Brain pericyte (primary cell): ENCODE measurements at places on chromosomes 2 and 18.

- no peak for DNase-seq
Observed at GRCh38 chr2:227696990-227697679, 20.7 kb downstream of the SLC19A3 start.

DNA sequence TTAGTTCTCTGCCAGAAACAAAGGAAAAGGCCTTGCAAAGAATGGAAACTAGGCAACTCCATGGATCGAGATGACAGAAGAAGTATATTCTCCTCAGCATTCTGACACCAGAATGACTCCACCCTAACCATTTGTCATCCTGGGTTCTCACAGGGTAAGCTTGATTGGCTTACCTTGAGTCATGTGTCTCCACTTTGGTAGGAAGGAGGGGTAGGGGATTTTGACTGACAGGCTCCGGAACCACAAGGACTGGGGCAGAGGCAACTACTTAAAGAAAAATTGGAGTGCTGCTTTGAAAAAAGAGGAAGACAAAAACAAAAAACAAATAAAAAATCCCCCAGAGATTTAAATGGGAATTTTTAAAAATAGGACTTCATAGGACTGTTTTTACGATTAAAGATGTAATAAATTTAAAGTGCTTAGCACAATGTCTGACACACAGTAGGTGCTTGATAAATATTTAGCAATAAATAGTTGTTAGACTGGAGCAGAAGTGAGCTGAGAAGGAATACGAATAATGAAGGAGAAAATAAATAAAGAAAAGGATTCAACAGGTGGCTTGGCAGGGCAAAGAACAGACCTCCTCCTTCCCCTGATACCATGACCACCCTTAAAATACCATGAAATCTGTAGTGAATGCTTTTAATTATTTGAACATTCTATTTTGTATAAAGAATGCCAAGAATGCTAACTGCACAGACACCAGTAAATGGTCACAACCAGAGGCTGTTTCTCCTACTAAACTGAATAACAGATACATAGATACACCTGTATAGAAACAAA lies 230.2 kb downstream of the CDCA7 start:
- no peak for DNase-seq

DNA sequence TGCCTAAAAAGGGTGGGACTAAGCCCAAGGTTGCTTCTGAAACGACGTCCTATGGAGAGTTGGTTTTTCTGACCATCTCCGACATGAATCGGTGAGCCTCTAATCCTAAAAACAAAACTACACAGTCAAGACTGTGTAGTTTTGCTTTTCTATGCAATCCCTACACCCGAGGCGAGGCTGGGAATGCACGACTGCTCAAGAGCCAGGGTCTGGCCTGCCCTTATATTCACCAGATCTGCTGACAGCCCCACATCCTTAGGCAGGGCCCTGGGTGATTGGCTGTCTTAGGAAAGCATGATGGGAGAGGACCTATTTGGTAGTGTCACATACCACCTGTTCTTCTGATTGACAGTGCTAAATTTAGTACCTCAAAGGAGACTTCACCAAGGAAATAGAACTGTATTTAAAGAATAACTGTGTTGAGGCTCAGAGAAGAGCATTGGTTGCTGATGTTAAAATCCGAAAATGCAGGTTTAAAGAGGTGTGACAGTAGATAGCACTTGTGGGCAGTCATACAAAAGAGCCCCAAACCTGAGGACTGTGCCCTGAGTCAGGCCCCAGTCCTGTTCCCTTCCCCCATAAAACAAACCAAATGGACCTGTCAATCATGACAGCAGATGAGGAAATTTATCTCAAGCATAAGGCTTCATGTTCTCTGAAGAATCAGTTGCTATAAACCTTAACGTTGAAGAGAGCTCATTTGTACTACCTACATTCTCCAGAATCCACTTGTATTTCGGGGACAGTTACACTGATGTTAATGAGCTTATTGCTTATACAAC lies at the start of gene TTN:
TSS of gene TTN (minus strand) at position 197 of the 782 bp plus-strand sequence. CDS start 2,781 bp downstream, outside the sequence.
- no peak for DNase-seq

- DNase-seq: no peak
Observed at GRCh38 chr18:12556946-12557806, 100.7 kb downstream of the SPIRE1 start.

GRCh38 chr2:11835403-11835802 lies 89.0 kb downstream of the LPIN1 start:
- DNase-seq: no peak

GRCh38 chr18:402129-402528 lies 98.4 kb downstream of the COLEC12 start:
- DNase-seq: no peak

DNA sequence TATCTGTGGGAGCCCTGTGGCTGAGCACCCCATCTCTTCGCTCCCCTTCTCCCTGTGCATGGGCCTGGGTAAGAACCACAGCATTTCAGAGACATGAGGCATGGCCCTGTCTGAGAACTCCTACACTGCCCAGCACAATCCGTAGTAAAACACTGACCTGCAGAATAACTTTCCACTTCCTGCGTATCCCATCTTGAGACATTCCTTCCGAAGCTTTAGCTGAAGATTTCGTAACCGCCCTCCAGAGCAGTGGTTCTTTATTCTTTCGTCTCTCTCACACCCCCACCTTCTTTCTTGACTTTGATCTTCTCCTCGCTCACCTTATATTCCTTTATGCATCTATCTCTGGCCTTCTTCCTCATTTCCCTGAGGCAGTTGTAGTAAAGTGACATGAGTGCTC lies 381.1 kb downstream of the HRH4 start:
- no peak for DNase-seq

- DNase-seq: no peak
Observed at GRCh38 chr2:41877114-41877678, 170.6 kb upstream of the PKDCC start.

- DNase-seq: no peak
Observed at GRCh38 chr2:171554991-171555615, 32.8 kb downstream of the CYBRD1 start.

DNA sequence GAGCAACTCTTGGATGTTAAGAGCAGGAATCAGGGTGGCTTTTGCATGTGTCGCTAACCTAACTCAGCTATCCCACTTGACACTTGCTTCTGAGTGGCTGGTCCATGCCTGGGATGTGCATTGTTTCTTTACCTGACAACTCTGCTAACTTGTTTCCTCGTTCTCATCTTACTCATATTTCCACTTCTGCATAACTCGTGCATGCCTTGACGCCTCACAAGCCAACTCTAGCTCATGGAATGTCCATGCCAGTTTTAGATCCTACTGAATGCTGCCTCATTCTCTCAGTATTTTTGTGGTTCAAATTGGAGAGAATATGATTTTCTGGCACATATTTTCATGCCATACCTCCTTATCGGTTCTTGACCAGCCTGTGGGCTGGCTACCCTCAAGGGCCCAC lies 52.5 kb downstream of the CDCA7 start:
- DNase-seq: no peak

DNA sequence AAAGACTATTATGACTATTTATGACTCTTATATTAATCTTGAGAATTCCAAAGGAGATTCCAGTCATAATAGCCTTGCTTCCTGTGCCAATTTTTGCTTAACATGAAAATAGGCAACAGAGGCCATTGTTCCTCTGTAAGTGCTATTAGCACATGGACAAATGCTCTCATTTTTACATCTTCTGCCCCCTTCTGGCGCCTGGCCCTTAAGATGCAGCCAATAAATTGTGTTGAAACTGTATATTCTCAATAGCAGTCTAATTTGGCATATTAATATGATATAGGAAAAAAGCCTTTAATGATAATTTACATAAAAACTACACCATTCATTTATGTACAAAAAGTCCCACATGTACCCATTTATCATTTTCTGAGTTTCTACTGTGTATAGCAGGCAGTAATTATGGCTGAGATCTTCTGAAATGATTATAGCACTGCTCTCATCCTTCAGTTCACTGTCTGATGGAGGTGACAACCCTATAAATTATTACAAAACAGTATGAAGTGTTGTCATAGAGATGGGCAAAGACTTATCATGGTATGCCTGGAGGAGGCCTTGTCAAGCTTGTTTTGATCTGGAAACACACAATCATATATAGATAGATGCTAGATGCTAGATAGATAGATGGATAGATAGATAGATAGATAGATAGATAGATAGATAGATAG lies 613.3 kb downstream of the TSN start:
- no peak for DNase-seq

DNA sequence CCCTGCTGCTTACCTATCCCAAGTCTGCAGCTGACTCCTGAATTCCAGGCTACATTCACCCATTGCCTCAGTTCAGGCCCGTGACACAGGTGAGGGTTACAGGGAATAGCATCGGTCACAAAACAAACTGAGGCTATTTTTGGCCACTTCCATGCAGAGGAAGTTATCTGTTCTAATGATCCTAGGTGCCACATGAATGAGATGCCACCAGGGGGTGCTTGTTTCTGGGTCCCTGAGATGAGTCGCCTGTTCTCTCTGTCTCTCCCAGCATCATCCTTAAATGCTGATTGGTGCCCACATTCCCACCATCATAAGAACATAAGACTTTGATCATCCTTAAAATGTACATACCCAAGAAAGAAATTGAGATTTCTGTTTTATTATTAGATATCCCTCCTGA lies 119.0 kb upstream of the CELF4 start:
- no peak for DNase-seq
